ENCODE measurements at places on chromosomes 5 and 9. TPM values are rescaled to one million over a fixed set of nuclear protein-coding genes. Genes with fewer than 3 reads are reported as not detected.

Gene SPINK4
- total RNA-seq = not detected

Gene TBC1D9B
- total RNA-seq = 118 TPM

Gene OMD
- 148 TPM for total RNA-seq

Gene SHISAL2B
- total RNA-seq = not detected

Gene FBXO4
- 6.7 TPM for total RNA-seq

Gene SOWAHA
- total RNA-seq = not detected

Gene HTR4
- total RNA-seq = not detected
